ENCODE measurements at places on chromosomes 12 and 14.

GRCh38 chr14:96247031-96247430, 9.0 kb upstream of the BDKRB1 start:
- no peak for DNase-seq

GRCh38 chr12:24705741-24706358, 243.1 kb downstream of the BCAT1 start:
- no peak for DNase-seq

GRCh38 chr12:90543374-90543773, 411.6 kb downstream of the CCER1 start:
- no peak for DNase-seq

DNA sequence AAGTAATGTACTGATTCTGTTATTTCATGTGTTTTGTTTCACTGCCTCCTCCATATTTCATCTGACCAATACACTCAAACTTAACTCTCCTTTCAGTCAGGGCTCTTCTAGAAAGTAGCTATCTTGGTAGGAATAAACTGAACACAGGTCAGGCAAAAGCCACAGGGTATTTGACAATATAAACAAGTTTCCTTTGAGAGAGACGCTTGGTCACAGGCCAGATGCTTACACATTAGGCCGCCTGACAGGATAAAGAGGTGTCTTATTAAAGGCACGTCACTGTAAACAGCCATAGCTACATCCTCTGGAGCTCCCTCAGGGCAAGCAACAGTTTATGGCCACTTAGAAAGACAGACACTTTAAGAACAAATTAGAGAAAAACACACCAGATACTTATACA, 607.5 kb downstream of the SLC6A15 start:
- no peak for DNase-seq

- no peak for DNase-seq
Measured at GRCh38 chr12:76518699-76519098, 40.9 kb downstream of the OSBPL8 start.

Data from stimulated activated CD8-positive, alpha-beta memory T cell treated with anti-CD3 and anti-CD28 coated beads, Interleukin-15, amount 100 ng/mL, for 1 hour (primary cell).